HuH-7 (cell line): ENCODE measurements at places on chromosomes 6 and 20.

- no peak for DNase-seq
Observed at GRCh38 chr6:39997101-39997635, 62.9 kb upstream of the MOCS1 start.

GRCh38 chr6:30450909-30451841 is 38.1 kb upstream of the HLA-E start:
- no peak for DNase-seq

DNA sequence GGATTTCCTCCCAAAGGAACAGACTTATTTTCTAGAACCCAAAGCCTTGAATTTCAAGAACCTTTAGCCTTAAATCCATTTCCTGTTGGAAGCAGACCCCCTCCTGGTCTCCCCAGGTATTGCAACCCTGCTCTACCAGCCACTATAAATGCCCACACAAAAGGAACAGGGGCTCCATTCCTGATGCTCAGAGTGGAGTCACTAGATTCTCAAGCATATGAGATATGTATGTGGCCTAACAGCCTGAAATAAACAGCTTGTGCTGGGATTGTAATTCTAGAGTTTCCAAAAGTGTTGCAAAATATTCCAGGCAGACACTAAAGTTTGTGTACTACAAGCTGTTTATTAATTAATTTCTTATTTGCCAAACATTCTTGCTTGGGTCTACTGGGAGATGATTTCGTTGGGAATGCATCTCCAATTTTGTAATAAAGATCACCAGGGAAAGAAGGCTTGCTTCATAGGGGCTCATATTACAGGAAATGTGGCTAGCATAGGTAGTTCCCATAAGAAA is 44.8 kb downstream of the RIPOR3 start:
- no peak for DNase-seq

- no peak for DNase-seq
Observed at GRCh38 chr6:40500227-40500626, 86.9 kb downstream of the LRFN2 start.

GRCh38 chr20:61877776-61878477 is 187.8 kb downstream of the TAF4 start:
- DNase-seq: no peak

GRCh38 chr6:54173089-54173488 is 61.8 kb downstream of the MLIP start:
- DNase-seq: no peak

GRCh38 chr6:1609648-1610496 is at the start of gene FOXC1:
Gene FOXC1, plus strand, starts transcription at chr6:1609915. Its CDS starts 531 bp downstream, at chr6:1610446.
- peak; percentile 96 for DNase-seq

DNA sequence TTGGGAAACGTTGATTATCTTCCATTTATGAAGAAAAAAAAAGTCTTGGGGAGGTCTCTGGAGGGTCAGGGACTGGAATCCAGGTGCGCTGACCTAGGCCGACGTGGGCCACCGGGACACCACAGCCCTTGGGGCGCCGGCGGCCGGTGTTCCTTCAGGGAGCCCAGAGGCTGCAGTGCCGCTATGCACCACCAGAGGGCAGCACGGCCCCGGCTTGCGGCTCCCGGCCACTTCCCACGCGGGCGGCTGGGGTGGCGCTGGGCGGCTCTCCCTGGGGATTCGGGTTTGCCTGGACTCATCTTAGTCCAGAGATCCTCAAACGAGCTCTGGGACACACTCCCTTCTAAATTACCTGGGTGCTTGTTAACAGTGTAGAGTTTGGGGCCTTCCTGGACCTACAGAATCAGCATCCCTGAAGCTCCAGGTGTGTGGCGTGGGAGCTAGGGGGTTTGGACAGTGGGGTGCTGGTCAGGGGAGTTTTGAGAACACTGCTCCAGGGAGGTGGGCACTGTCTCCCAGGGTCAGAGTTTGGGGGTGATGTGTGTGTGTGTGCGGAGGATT is 23.0 kb upstream of the GTSF1L start:
- peak; percentile 80 for DNase-seq

GRCh38 chr20:45080867-45081624 is 19.9 kb downstream of the KCNS1 start:
- DNase-seq: no peak

- no peak for DNase-seq
Observed at GRCh38 chr20:46251211-46251673, 57.1 kb downstream of the CDH22 start.

GRCh38 chr6:90226257-90226656 is 70.4 kb downstream of the BACH2 start:
- no peak for DNase-seq

DNA sequence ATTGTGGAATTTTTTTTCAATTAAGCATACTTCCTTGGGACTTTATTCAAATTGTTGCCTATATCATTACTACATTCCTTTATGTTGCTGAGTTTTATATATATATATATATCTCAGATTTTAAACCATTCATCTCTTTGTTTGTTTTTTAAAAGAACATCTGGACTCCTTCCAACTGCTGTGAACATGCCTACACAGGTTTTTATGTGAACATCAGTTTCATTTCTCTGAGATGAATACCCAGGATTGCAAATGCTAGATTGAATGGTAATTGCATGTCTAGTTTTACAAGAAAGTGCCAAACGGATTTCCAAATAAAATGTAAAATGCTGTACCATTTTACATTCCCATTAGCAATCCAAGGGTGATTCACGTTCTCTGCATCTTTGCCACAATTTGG is 1289.3 kb downstream of the HACE1 start:
- no peak for DNase-seq

DNA sequence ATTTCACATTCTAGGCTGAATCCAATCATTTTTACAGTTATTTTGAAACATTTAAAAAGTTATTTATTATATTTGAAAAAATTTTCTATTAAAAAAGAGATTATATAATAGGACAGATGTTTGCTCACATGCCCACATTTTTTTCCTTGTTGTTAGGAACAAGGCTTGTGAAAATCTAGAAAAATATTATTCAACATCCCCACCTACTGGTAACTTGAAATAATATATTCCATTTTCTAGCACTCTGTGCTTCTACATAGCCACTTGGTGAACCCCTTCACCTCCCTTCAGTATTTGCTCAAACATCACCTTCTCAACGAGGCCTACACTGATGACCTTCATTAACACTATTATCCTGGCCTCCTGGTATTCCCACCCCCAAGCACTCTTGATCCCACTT is 18.3 kb upstream of the GPRC6A start:
- DNase-seq: peak; percentile 18

DNA sequence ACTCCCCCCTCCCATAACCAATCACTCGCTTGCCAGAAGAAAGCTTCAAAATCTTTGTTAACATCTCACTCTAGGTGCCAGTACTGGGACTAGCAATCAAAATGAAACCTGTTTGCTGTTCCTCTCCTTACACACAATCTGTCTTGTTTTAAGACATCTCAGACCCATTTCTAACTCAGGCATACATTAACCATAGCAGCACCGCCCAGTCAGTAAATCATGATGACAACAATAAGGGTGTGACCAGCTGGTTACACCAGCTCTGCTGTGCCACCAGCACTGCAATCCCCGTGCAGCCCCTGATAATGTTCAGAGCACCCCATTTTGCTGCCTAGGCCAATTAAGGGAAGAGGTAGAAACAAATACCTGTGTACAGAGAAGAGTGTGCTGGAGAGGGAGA is 185.2 kb upstream of the TAB2 start:
- no peak for DNase-seq

- no peak for DNase-seq
Observed at GRCh38 chr20:41217422-41217821, 80.1 kb downstream of the PLCG1 start.

- DNase-seq: peak; percentile 80
Observed at GRCh38 chr6:37566111-37566949, 66.6 kb upstream of the CCDC167 start.
